ENCODE measurements at places on chromosomes 7 and 10.

DNA sequence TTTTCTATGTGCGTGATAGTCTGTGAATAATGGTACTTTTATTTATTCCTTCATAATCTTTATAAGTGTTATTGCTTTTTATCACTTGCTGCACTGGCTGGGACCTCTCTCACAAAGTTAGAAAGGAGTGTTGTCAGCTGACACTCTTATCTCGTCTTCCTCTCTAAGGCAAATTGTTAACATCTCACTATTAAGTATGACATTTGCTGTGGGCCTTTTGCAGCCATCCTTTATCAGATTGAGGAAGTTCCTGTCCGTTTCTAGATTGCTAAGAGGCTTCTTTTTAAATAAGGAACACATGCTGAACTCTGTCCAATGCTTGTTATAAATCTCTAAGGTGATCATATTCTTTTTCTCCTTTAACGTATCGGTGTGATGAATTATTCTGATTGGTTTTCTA, 27.4 kb upstream of the DIP2C start:
- DNase-seq, result no peak

DNA sequence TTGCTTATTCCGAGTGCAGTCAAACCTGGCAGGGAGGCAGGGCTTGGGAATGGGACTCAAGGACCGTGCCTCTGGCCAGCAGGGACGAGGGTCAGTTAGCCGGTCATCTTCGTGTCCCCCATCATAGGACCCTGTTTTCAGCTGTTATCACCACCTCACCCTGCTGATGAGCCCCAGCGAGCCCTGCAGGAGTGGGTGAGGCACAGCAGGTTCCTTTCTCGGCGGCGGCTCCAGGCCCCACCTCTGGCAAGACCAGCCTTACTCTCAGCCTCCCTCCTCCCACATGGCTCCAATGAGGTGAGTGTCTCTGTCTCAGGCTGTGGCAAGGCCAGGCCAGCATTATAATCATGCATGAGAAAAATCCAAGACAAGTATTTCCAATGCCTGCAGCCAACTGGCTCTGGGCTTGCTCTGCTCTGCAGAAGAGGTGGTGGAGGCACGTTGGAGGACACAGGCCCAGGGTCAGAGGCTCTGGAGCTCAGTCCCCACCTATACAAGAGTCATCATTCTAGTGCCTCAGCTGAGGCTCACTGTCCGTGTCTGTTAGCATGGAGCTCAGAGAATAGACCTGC, 15.7 kb downstream of the PKD1L1 start:
- no peak for DNase-seq

DNA sequence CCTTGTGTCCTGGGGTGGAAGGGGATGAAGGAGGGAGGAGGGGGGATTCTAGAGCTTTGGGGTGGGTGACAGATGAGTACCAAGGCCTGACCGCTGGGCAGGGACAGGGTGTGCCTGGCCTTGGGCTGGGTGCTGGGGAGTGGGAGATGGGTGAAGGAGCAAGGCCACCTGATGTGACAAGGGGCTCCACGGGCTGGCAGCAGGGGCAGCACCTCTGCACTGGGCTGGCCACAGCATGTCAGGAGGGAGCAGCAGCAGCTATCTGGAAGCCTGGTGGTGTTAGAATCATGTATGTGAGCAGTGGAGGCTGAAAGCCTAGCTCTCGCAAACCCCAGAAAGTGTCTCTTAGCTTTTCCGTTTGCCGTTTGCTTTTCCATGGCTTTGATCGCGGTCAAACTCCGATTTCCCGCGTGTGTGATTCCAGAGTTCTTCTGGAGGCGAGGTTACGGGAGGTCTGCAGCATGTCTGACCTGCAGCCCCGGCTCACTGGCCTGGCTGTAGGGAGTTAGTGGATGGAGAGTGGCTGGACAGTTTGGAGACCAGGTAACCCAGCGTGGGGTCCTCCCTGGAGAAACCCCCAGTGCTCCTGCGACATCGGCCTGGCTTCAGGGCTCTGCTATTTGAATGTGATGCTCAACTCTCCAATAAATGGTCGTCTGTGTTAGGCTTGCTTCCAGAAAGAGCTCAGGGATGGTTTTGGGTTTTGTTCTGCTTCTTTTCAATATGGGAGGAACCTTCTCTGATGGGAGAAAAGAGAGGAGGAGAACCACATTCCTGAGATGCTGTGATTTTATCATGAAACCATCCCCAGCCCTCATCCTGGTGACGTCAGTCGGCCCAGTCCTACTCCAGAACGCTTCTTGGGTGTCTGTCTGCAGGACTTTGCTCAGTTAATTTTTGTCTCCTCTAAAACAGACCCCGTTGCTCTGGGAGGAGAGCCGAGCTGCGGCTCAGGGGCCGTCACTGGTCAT, 105.5 kb downstream of the CUX1 start:
- no peak for DNase-seq

- no peak for DNase-seq
These were observed 245.3 kb downstream of the NSUN6 start for GRCh38 chr10:18406136-18406535.

- DNase-seq, result no peak
These were observed 31.4 kb upstream of the SLC26A3 start for GRCh38 chr7:107834401-107834800.

DNA sequence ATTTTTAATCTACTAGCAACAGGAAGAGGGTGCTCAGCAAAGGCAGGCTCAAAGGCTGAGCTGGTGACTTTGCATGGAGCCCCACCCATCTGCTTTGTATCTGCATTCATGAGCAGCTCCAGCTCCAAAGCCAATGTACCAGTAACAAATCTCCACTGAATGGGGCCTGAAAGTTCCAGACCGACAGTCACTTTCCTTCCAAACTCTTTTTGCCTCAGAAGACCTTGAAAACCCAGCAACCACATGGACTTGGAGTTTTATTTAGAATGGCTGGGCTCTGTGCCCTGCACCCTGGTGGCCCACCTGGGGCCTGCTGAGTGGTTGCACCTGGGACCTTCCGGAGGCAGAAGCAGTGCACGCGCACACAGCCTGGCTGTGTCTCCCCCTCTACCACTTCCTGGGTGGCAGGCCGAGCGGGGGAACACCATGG, 195.0 kb upstream of the PLXNA4 start:
- no peak for DNase-seq

- no peak for DNase-seq
These were observed 46.2 kb downstream of the RBM17 start for GRCh38 chr10:6135039-6135438.

GRCh38 chr7:127760436-127761031, 108.5 kb downstream of the SND1 start:
- no peak for DNase-seq

DNA sequence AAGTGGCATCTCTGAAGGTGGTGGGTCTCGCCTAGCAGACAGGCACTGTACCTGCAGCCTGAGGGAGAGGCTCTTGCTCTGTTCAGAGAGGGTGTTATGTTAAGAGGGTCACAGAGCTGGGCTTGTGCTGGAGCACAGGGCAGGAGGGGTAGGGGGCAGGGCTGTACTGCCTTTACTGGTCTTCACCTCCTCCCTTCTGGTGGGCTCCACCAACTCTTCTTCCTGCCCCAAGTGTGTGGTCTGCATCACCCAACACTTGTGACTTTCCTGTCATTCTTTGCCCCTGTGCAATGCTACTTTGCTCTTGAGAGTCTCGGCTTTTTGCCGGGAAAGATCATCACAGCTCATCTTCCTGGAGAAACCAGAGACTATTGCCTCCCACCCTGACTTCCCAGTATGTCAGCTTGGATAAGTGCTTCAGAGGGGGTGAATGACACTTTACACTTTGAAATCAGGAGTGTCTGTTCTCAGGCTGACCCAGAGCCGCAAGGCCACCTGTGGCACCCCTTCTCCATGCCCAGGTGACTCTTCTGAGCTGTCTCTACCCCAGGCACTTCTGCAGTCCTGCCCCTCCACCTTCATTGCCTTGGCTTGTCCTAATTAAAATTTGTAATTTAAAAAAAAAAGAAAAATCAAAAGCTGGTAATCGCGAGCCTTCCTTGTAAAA, 38.4 kb upstream of the IKZF1 start:
- no peak for DNase-seq

GRCh38 chr10:5817322-5818047, 4.3 kb upstream of the GDI2 start:
- DNase-seq, result no peak

DNA sequence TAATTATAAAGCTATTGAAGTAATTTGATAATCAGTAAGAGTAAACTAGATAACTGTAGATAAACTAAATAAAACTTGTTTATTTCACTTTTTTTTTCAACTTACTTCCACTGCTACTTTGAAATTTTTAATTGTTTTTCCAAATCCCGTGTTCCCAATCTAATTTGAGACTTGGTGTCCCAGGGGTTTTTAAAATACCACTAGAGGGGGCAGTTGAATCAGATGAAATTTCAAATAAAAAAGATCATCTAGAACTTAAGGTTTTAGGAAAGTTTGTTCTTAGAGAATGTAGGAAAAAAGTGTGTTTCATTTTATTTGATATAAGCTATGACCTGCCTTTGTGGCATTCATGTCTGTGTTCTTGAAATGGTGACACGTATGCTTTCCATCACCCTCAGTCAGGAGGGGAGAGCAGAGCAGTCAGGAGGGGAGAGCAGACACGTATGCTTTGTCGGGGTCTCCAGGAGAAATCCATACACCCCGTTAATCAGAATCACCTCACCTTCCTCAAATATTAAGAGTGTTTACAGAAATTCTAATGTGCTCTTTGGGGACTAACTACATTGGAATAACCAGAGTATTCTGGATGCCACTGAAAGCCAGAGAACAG, 49.9 kb downstream of the C10orf67 start:
- DNase-seq, result no peak

DNA sequence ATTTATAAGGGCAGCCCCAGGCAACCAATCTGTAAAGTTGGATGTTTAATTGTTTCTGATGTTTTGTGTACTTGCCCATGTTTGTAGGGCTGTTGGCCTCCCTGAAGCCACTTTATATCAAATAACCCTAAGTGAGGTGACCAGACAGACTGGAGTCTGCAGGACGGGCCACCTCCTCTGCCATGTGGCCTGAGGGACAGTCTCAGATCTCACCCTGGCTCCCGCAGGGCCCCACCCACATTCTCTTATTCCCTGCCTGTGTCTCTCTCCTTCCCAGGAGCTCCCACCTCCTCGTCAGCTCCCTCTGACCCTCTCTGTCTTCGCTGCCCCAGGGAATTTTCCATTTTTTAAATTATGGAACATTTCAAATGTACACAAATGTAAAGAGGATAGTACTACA, 9.5 kb upstream of the C10orf71 start:
- DNase-seq, result no peak

DNA sequence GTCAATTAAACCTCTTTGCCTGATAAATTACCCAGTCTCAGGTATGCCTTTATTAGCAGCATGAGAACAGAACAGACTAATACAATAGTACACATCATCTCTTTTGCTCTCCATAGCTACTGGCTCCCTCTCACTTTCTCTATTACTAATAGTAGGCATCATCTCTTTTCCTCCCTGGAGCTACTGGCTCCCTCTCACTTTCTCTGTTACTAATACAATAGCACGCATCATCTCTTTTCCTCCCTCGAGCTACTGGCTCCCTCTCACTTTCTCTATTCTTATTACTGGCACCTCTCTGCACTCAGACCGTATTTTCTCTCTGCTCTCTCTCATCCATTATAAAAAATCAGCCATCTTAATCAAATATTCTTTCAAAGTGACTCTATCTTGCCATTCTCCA, 37.1 kb downstream of the SLC25A13 start:
- no peak for DNase-seq

DNA sequence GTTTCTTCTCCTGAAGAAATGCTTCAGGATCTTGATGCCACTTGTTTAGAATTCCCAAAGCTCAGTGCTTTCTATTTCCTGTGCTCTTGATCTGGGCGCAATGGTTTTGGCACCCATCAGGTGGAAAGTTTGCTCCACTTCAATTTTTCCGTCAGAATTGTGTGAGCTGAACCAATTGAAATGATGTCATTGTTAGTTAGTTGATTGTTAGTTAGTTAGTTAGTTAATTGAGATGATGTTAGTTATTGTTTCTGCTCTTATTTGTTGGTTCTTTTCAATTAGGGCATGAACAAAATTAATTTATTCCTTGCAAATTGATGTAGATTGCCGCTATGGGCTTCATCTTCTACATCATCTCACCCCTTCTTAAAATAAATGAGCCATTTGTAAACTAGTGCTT, 252.6 kb downstream of the BAMBI start:
- no peak for DNase-seq

- DNase-seq, result no peak
These were observed 90.7 kb downstream of the CELF2 start for GRCh38 chr10:11108356-11108755.

- no peak for DNase-seq
These were observed 26.2 kb downstream of the ADK start for GRCh38 chr10:74177140-74177677.

- DNase-seq, result no peak
These were observed 160.0 kb upstream of the ZNF804B start for GRCh38 chr7:88599528-88599927.

GRCh38 chr7:44519546-44519945, 21.6 kb downstream of the NPC1L1 start:
- no peak for DNase-seq

- DNase-seq, result no peak
These were observed at the start of gene FAM24A for GRCh38 chr10:122910310-122910709. Gene FAM24A (plus strand): TSS chr10:122910610. CDS start chr10:122911635, 1,025 bp downstream.

DNA sequence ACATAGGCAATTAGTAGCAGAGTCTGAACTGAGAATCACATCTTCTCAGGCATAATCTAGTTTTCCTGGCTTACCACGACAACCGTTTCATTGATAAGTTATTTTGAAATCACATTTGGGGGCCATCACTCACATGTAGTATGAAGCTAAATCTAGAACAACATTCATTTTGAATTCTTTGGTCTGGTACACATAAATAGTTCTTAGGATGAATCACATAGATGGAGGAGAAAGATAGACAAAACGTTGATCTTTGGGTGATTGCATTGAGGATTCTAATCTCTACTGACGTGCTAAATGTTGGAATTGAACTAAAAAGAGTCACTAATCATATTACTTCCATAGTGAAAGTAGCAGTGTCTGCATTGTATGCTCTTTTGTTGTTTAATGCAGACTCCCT, 1022.6 kb downstream of the LRMDA start:
- no peak for DNase-seq

GRCh38 chr7:30511973-30512662, 7.5 kb upstream of the GGCT start:
- DNase-seq, result no peak

GRCh38 chr10:683448-684071, 5.9 kb downstream of the DIP2C start:
- DNase-seq, result no peak

DNA sequence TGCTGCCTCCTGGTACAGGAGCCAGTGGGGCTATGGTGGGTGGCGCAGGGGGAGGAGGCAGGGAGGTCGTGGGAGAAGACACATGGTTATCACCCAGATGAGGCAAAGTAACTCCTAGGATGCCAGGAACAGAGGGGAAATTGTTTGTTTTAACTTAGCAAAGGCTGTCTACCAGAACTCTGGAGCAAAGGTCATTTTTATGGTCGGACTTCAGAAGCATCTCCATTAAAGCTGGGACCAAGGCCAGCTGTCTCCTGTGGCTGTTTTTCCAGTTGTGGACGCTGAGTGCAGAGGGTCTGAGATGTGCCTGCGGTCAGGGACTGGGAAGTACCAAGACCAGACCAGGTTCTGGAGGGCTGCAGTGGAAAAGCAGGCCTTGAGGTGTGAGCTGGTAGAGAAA, 525.9 kb upstream of the FOXK1 start:
- DNase-seq, result no peak
